PC-9 (cell line): ENCODE measurements at places on chromosomes 6 and 20. TPM values are rescaled to one million over a fixed set of nuclear protein-coding genes. Genes with fewer than 3 reads are reported as not detected.

DNA sequence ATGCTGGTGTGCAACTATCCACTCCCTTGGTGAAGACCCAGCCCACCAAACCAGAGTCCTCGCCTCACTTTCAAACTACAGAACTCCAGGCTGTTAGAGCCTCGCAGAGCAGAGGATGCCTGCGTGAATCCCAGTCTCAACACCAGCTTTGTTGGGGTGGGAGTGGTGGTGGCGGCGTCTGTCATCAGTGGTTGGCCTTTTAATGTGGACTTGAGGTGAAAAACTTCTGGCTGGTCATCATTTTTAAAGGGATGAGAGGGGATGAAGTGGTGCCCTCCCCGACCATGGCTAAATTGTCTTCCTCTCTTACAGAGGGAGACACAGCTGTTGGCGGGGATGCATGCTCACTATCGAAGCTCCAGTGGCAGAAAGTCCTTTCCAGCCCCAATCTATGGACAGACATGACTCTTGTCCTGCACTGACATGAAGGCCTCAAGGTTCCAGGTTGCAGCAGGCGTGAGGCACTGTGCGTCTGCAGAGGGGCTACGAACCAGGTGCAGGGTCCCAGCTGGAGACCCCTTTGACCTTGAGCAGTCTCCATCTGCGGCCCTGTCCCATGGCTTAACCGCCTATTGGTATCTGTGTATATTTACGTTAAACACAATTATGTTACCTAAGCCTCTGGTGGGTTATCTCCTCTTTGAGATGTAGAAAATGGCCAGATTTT, 54.9 kb downstream of the EZR start:
- no peaks in the 10 kb centered on the region for H3K27me3 ChIP-seq
- peaks cover 44% of the 10 kb centered on the region for H3K36me3 ChIP-seq
- DNase-seq = no peak
- peaks cover 12% of the 10 kb centered on the region for H3K4me1 ChIP-seq
- no peak overlapping the region for H3K4me3 ChIP-seq

The NRSN1 gene
- not detected in 2 replicates for total RNA-seq

DNA sequence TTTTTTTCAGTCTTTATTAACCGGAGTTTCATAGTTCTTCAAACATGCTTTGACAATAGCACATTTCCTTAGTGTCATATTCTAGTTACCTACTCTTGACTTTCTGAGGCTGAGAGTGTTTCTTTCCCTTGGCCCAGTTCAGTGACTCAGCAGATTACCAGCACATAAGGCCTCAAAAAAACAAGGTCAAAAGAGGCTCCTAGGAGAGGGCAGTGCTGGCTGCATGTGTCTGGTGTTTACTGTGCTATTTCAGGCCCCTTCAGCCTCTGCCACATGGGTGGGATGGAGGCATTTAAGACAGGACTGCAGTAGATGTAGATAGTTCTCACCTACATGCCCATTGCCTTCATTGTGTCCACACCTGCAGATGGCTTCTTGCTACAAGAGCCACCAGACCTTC, 198.2 kb upstream of the SSTR4 start:
- H3K27me3 ChIP-seq = no peaks in the 10 kb centered on the region
- peak overlapping the region; percentile 21; the same call in 1 of the 2 replicates for H3K27ac ChIP-seq
- no peak overlapping the region for H3K4me3 ChIP-seq
- peaks cover 14% of the 10 kb centered on the region for H3K4me1 ChIP-seq
- DNase-seq = no peak
- no peaks in the 10 kb centered on the region for H3K36me3 ChIP-seq

DNA sequence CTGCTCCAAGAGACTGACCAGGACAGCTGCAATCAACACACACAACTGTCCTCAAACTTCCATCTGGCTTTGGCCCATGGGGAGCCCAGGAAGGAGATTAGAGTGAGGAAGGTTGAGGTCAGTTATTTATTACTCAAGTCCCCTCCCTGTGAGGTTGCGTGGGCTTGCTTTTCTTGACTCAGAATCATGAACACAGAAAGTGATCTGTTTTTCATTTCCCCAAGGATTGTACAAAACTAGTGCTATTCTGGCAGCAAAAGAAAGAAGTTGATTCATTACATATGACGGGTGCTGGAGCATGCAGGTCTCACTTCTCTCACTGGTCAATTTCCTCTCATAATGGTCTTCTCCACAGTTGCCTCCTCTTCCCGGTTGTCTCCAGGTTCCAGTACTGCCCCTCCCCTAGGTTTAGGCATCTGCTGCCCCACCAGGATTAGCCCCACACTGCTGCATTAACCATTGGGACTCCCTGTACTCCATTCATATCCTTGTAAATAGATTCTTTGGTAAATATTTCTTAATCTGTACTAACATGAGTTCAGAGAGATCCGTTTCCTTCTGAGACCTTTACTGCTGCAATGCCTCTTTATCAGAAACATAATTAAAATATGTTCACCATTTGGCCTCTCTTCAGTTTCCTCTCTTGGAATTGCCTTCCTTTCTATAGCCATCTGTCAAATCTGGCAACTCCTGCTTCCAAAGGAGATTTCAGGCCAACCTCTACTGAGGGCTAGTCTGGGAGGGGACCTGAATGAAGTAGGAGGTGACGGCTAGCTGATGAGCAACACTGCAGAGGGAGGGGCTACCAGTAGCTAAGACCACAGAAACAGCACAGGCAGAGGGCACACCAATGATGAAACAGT, 888.8 kb downstream of the QKI start:
- H3K36me3 ChIP-seq = no peaks in the 10 kb centered on the region
- no peak for DNase-seq
- H3K4me1 ChIP-seq = no peaks in the 10 kb centered on the region

The RIMS4 gene
- total RNA-seq = 0.13 and 0.15 TPM in 2 replicates

The KIF25 gene
- total RNA-seq = not detected in 2 replicates
